ENCODE measurements at places on chromosomes 7 and 10. TPM values are rescaled to one million over a fixed set of nuclear protein-coding genes. Genes with fewer than 3 reads are reported as not detected.

- DNase-seq = no peak
Measured at GRCh38 chr10:131930586-131931330, 29.9 kb downstream of the PPP2R2D start.

DNA sequence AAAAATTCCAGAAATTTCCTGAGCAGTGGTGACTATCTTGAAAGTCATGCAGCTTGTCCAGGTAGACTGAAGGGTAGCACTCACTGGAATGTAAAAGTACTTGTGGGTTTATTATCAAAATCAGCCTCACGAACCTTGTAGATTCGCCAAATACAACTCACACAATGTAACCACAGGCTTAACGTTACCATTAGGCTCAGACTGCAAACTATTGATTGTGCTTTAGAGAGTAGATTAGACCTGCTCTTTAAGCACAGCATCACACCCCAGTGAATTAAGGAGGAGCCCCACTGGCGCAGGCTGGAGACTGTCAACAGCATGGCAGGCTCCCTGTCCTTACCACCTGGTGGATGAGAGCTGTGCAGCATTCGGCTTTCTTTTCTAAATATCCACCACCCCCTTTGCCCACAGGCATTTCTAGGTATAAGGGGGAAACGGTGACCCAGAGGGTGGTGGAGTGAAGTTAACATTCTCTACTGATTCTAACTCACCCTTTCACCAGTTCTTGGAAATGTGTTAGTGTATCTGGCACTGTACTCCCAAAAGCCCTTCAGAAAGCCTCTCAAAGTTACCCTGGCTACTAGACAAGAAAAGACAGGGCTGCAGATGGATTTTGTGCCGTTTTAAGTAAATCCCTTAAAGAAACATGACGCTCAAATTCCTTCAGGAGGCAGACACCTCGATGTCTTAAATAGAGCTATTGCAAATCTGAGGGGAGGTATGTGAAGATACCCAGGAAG lies 56.6 kb downstream of the GSDME start:
- DNase-seq = no peak

Gene KDM7A
- total RNA-seq = 12.0 TPM

DNA sequence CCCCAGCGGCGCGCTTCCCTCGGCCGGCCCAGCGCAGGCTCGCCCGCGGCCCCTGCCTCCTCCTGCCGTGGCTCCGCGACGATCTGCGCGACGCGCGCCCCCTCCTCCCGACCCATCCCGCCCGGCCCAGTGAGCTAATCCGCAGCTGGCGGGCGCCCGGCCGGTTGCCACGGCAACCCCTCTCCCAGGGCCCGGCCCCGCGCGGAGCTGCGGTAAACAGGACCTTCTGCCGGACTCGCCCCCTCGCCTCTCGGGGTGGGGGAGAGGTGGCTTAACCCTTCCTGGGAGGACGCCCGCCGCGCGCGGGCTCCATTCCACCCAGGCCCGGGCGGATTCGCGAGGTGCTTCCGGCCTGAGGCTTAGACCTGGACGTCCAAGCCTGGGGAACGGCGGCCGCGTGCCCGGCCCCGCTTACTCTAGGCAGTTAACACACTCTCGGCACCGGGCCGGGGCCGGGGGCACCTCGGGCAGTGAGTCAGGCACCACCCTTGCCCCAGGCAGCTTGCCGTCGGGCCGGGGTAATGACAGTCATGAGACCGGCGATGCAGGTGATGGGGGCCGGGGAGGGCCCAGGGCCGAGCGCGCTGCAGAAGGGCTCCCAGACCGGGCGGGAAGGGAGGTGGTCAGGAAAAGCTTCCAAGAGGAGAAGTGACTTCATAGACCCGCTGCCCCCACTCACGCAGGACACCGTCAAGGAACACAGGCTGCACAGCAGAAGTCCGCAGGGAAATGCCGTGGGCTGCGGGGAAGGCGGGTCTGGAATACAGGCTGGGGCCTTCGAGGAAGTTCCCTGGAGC lies at the start of gene DENND2A:
DENND2A (minus strand) TSS at position 87 of the 797 bp plus-strand sequence. CDS start 38,416 bp downstream, outside the sequence.
- DNase-seq = peak; percentile 93

Gene CAMK2B
- total RNA-seq = 134 TPM

Gene FOXP2
- 2.4 TPM for total RNA-seq

DNA sequence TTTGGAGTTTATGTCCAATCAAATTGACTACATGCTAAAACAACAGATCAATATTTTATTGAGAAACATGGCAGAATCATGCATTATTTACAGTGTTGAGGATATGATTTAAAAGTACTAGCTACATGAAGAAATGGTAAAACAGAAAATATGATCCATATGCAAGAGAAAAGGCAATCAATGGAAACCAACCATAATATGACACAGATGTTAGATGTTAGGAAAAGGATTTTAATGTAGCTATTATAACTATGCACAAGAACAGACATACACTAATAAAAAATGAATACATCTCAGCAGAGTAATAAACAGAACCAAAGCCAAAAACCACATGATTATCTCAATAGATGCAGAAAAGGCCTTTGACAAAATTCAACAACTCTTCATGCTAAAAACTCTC lies 166.2 kb upstream of the CACNA2D1 start:
- no peak for DNase-seq

DNA sequence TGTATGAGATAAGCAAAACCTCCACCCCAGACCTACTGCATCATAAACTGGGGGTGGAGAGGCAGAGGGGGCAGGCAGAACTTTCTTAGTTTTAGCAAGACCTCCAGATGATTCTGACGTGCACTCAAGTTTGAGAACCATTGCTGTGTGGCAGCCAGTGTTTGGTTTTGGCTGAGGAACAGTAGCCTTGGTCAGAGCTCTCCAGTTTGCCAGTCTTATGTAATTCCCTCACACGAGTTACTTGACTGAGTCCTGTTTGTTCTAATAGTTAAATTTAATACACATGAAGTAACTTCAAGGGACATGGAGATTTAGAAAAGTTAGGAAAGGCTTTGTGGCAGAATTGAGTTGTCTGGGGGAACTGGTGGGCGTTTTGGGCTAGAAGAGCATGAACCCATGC lies 38.5 kb downstream of the GARS1 start:
- no peak for DNase-seq

DNA sequence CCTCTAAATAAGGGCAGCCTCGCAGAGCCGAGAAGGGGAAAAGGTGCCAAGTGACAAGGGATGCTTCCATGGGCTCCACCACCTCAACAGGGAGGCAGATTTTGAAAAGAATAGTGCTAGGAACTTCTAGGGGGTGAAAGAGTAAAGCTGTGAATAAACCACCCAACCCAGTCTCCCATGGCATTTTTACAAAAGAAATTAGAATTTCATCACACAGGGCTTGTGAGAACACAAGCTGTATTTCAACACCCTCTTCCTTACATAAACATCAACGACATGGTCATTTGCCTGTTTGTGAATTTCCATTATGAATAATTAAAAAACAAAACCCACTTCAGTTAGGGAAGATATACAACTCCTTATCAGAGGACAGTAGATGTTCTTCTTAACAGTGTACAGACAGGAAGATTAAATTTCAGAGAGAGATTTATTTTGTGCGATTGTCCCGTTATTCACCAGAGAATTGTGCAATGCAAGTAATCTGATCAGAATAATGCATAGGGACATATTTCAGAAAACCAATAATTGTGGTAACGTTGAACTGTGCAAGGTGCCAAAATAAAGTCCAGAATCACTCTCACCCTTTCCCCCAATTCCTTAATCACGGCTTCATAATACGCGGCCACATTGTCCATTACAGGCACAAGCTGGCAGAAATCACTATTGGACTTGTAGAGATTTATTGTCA lies 207.8 kb upstream of the MGMT start:
- no peak for DNase-seq

Gene ACTL6B
- total RNA-seq = not detected

Gene TDRD1
- 0.85 TPM for total RNA-seq

Gene EFCAB10
- not detected for total RNA-seq

Gene GALNT17
- 5.2 TPM for total RNA-seq

DNA sequence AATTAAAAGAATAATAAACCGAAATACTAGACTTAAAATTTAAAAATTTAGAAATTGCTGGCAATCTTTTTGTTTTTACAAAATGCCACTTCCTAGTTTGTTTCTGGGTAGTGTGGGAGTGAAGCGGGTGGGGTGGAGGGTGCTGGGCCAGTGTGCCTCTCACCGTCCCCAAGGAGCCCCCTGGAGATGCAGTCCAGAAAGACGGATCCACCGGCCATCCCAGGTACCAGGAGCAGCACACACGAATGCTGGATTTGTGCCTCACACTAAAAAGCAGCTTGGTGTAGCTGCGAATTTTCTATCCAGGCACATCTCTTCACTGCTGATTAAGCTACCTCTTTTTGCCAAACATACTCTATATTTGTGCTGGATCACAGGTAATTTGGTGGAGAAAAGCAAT lies 618.1 kb downstream of the DNAJB6 start:
- DNase-seq = no peak

- DNase-seq = no peak
Measured at GRCh38 chr10:114753126-114753525, 68.5 kb upstream of the FHIP2A start.

DNA sequence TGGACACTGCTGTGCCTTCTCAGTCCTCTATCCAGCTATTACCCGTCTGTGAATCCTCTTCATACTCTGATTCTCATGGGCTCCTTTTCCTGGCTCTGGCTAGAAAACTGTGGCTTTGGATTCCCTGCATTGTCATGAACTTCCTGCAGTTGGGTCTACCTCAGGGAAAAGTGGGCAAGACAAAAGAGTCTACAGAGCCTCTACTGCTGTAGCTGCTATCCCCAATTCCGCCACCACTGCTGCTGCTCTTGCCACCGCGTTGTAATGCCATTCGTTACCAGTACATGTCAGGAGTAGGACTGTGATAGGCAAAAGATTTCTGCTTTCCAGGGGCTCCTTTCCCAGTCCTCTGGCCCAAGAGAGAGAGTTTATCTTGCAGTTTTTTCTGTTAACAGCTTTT lies 23.9 kb upstream of the PPP1R17 start:
- no peak for DNase-seq

Gene RELN
- total RNA-seq = 1.2 TPM

Gene CYP26C1
- total RNA-seq = not detected

- DNase-seq = no peak
Measured at GRCh38 chr7:134070673-134071072, 56.5 kb upstream of the LRGUK start.

DNA sequence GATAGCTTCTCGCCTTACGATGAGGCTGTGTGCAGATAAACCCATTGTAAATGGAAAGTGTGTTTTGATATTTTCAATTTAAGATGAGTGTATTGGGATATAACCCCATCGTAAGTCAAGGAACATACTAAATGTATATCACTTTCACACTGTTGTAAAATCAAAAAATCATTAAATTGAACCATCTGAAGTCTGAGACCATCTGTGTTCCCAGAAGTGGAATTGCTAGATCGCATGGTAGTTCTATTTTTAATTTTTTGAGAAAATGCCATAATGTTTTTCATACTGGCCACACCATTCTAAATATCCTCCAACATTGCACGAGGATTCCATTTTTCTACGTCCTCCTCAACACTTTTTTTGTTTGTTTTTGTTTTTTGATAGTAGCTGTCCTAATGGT lies 209.1 kb upstream of the MTPN start:
- DNase-seq = no peak

- no peak for DNase-seq
Measured at GRCh38 chr10:78291722-78292121, 258.1 kb downstream of the RPS24 start.

- no peak for DNase-seq
Measured at GRCh38 chr7:11486271-11486670, 345.7 kb downstream of the THSD7A start.

Gene ABCC2
- 0.17 TPM for total RNA-seq

GRCh38 chr10:3887885-3888476 lies 103.0 kb upstream of the KLF6 start:
- peak; percentile 52 for DNase-seq

DNA sequence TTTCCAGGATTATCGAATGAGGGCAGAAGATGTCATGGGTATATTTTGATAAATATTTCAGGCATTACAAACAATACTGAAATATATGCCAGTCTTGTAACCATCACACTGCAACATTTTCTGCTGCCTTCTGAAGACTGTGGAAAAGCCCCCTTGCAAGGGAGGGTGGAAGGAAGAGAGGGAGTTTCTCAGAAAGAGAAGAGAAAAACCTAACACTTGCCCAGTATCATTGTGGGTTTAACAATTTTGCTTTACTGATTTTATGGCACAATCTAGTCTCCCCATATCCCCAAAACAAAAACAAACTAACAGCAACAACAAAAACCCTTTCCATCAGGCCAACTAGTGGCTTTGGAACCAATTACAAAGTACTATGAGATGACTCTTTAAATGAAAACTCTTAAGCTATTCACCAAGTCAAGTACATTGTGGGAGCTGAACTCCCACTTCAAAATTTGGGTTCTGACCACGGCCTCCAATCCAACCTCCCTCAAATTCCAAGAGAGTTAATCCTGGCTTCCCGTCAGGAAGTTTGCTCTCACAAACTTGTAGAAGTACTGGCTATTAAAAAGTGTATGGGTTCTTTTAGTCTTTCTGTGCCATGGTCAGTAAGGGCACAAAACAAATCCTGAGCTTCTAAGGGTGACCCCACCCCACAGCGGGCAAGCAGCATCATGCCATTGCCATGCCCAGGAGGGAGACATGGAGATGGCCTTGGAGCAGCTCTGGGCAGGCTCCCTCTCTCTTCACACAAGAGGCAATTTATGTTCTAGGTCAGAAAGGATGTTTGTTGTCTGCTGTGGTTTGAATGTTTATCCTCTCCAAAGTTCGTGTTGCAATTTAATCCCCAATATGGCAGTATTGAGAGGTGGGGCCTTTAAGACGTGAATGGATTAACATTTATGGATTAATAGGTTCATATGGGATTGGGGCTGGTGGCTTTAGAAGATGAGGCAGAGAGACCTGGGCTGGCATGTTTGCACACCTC lies 96.3 kb downstream of the JAZF1 start:
- DNase-seq = no peak

- no peak for DNase-seq
Measured at GRCh38 chr10:112230325-112230988, 46.9 kb upstream of the GPAM start.

Gene RPP38
- 9.9 TPM for total RNA-seq

DNA sequence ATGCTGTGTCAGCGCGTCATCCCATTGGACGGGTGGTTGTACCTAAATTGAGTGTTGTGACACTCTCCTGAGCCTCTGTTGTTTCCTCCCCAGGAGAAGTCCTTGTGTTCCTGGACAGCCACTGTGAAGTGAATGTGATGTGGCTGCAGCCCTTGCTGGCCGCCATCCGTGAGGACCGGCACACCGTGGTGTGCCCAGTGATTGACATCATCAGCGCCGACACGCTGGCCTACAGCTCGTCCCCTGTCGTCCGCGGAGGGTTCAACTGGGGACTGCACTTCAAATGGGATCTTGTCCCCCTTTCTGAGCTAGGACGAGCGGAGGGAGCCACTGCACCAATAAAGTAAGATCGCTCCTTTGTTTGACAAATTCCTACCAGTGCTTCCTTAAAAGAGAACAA lies 82.5 kb downstream of the GALNT11 start:
- peak; percentile 58 for DNase-seq

Gene RAPGEF5
- 29.2 TPM for total RNA-seq

DNA sequence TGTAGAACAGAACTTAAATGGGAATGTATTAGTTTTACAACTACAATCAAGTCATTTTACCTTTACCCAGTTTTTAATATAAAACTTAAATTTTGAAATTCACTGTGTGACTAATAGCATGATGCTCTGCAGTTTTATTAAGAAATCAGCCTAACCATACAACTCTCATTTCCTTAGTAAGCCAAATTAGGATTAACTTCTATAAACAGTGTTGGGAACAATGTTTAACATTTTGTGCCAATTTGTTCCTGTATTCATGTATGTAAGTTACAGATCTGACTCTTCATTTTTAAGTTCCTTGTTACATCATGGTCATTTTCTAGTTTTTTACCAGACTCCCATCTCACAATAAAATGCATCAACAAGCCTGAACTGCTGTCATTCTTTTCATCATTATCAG lies 209.8 kb downstream of the ZEB1 start:
- no peak for DNase-seq

GRCh38 chr10:97532935-97533671 lies 34.4 kb downstream of the UBTD1 start:
- DNase-seq = no peak

All from right cardiac atrium (tissue), 5 donors.